ENCODE measurements at places on chromosomes 13 and 19. TPM values are rescaled to one million over a fixed set of nuclear protein-coding genes. Genes with fewer than 3 reads are reported as not detected.

Gene CXCL17
- total RNA-seq: not detected

Gene PDX1
- total RNA-seq: not detected

Gene CYP4F2
- total RNA-seq: not detected

Gene ZNF382
- total RNA-seq: 8.1 TPM

Gene STOML3
- total RNA-seq: not detected

Gene CASP14
- not detected for total RNA-seq

Gene TIMM44
- 36.1 TPM for total RNA-seq

Gene HNRNPM
- total RNA-seq: 105 TPM

Gene PLK5
- total RNA-seq: not detected

Gene GRIK5
- not detected for total RNA-seq

Gene C19orf67
- not detected for total RNA-seq
